ENCODE measurements at places on chromosomes 2 and 18.

DNA sequence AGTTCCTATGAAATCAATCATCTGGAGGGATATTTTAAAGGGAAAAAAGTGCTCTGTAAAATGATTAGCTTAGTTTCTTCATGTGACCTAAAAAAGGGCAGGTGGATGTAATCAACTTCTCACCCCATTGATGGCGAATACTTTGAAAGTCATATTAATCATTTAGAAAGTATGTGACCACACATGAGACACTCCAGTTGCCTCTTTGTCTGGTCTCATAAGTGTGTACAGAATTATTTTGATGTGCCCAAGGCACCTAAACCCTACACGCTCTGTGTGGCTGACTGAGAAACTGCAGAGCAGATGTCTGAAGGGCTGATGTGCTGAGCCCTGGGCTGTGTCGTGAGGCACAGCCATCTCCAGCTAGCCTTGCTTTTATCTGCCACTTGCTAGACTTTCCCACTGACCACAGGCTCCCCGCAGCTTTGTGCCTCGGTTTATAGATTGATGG, 26.9 kb downstream of the SGPP2 start:
- DNase-seq, result no peak
- no peaks in the 10 kb centered on the region for H3K4me1 ChIP-seq
- no peak overlapping the region for H3K4me3 ChIP-seq

DNA sequence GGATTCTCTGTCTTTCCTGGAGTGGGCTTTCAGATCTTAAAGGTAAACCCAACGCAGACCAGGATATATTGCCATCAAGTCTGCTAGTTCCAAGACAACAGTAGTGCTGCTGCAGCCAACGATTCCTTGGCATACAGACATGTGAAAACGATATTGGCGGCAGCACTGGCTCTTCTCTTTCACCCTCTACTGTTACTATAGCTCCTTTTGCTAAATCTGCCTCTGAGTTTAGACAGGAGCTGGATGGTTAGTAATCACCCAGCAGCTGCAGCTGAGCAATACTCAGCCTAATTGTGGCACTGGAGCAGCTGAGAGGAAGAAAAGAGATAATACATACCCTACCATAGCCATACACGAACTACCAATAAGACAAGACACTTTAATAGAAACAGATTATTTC, 4.0 kb downstream of the YES1 start:
- H3K27me3 ChIP-seq, result peaks cover 46% of the 10 kb centered on the region
- no peak overlapping the region for H3K4me3 ChIP-seq
- no peaks in the 10 kb centered on the region for H3K36me3 ChIP-seq
- no peak for DNase-seq

GRCh38 chr2:196168181-196168580, 3.2 kb downstream of the STK17B start:
- no peak for DNase-seq
- peak overlapping the region; percentile 100 for H3K4me3 ChIP-seq
- H3K27ac ChIP-seq, result peak overlapping the region; percentile 99
- peaks cover 54% of the 10 kb centered on the region for H3K4me1 ChIP-seq

DNA sequence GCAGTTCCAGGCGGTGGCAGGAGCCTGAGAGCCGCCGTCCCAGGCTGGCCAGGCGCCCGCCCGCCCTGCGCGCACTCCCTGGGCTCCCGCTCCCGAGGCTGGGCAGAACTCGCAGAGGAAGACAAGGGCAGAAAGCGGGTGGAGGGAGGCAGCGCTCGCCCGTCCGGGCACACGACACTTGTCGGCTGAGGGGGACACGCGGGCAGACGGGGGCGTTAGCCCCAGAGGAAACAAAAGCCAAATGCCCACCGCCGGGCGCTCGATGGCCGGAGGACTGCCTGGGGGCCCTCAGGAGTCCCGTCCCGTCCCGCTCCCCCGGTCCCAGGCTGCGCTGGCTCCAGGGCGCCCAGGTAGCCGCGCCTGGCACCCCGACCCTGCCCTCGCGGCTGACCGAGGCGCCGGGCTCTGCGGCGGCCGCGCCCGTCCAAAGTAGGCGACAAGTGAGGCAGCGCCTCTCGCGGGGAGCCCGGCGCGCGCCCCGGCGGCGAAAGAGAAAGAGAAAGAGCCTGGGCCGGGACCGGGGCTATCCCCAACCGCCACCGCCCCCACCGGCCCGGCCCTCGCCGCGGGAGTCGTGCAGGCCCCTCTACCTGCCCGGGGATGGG, 491 bp downstream of the L3MBTL4 start:
- peak overlapping the region; percentile 81 for H3K27ac ChIP-seq
- no peaks in the 10 kb centered on the region for H3K27me3 ChIP-seq
- DNase-seq, result peak; percentile 78
- H3K4me3 ChIP-seq, result peak overlapping the region; percentile 76

DNA sequence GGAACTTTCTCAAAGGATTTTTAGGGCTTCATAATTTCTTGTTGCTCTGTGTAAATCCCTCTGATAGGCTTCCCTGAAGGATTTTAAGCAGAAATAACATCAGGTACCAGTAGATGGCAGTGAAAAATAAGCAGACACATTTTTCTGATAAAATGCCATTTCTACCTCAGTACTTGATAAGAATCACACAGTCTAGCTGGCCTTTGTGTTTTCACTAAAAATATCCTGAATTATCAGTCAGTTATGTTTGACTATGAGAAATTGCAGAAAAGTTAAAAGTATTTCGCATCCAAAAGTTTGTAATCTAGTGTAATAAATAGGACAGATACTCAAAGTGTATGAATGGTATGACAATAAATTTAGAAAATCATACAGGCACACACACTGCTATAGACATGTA, 68.7 kb downstream of the DNAJC10 start:
- DNase-seq, result no peak
- H3K4me1 ChIP-seq, result no peaks in the 10 kb centered on the region
- H3K27me3 ChIP-seq, result no peaks in the 10 kb centered on the region
- no peak overlapping the region for H3K27ac ChIP-seq

DNA sequence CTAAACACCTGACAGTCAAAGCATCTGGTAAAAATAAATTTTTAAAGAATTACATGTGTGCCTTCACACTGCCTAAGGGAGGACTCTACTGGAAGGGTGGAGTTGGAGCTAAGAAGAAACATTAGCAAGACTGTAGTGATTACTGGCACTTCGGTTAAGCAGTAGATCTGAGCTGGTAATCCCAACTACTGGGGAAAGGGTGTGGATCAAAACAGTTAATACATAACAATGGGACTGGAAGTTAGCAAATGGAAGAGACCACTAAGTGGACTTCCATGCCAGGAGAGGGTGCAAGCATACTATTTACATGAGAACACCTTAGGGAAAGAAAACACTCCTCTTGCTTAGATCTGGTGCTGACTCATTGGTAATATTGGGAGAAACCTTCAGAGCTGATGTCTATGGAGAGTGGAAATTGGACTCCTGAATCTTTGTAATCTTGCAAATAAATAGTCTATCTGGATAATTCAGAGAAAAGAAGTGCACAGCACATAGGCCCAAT, 519.6 kb upstream of the LINC00305 start:
- no peaks in the 10 kb centered on the region for H3K27me3 ChIP-seq
- H3K36me3 ChIP-seq, result no peaks in the 10 kb centered on the region
- H3K27ac ChIP-seq, result no peak overlapping the region
- no peaks in the 10 kb centered on the region for H3K4me1 ChIP-seq
- DNase-seq, result no peak
- no peak overlapping the region for H3K4me3 ChIP-seq

- no peak overlapping the region for H3K4me3 ChIP-seq
- no peak for DNase-seq
- H3K36me3 ChIP-seq, result no peaks in the 10 kb centered on the region
Measured at GRCh38 chr2:85369500-85369899, 14.9 kb downstream of the ELMOD3 start.

GRCh38 chr2:386406-387103, 98.7 kb upstream of the ALKAL2 start:
- DNase-seq, result no peak
- no peak overlapping the region for H3K4me3 ChIP-seq
- no peaks in the 10 kb centered on the region for H3K27me3 ChIP-seq
- H3K27ac ChIP-seq, result no peak overlapping the region

All from B cell (primary cell).